ENCODE measurements at places on chromosomes 7 and 10.

DNA sequence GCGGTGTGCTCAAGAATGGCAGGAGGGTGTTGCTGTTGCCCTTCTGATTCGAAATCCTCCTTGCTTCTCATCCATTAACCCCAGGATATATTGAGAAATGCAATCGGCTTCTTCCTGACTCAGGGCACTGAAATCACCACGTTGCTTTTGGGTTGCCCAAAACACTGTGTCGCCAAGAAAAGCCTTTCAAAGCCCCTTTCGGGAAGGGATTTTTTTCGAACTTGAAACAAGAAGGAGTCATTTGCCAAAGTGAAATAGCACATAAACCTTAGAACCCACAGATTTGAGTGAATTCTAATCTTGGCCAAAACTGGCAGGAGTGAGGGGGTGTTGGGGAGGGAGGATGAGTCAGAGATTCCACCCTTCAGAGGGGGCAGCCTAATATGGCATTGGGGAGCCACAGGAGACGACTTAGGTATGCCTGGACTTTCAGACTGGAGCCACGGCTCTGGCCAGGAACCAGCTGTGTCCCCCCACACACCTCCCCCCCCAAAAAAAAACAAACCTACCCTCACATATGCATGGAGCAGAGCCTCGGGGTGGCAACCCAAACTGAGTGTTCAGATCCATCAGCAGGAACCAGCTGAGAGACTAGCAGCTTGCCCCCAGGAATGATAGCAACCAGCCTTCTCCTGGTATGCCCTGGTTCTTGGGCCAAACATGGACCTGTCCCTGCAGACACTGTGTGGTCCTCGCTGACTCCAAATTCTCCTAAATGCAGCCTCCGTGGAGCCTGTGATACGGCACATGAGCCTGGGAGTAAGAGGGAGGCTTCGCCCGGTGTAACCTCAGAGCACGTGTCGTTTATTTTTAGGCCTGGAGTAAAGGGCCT, 138.4 kb downstream of the FGFR2 start:
- DNase-seq, result no peak

- DNase-seq, result no peak
Observed at GRCh38 chr7:54788664-54789063, 29.7 kb upstream of the SEC61G start.

- no peak for DNase-seq
Observed at GRCh38 chr10:3528271-3528670, 256.7 kb downstream of the KLF6 start.

DNA sequence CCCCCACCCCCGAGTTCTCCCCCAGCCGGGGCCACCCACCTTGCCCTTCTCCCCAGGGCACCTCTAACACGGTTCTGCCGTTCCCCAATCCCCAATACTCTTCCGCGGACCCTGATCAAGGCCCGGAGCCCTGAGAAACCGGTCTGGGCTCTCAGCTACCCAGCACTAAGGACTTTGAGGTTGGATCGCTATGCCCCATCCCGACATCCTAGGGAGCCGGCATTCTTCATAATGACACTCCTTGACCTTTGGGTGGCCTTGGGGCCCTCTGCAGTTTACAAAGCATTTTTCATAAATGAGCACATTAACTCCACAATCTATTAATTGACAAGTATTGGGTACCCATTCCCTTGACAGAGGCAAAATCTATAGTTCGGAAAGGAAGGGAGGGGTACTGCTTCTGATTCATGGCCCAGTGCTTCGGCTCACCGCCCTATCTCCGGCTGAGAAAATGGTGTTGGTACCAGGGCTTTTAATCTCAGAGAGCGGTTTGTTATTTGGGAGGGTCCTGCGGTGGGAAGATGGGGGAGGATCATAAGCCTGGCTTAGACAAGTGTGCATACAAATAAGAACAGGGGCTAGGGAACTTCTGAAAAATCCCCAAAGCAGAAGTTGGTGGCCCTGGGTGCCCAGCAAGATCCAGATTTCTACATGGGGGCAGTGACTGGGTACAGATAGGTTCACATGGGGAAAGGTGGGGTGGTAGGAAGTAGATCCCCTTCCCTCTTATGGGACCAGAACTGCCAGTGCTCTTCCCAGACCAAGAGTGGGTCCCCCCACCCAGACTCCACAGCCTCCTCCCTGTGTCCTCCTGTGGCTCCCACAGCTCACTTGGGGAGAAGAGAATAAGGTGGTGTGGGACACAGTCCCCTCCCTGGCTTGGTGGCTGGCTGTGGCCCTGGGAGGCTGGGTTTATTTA, 3.2 kb downstream of the IMPDH1 start:
- DNase-seq, result no peak

DNA sequence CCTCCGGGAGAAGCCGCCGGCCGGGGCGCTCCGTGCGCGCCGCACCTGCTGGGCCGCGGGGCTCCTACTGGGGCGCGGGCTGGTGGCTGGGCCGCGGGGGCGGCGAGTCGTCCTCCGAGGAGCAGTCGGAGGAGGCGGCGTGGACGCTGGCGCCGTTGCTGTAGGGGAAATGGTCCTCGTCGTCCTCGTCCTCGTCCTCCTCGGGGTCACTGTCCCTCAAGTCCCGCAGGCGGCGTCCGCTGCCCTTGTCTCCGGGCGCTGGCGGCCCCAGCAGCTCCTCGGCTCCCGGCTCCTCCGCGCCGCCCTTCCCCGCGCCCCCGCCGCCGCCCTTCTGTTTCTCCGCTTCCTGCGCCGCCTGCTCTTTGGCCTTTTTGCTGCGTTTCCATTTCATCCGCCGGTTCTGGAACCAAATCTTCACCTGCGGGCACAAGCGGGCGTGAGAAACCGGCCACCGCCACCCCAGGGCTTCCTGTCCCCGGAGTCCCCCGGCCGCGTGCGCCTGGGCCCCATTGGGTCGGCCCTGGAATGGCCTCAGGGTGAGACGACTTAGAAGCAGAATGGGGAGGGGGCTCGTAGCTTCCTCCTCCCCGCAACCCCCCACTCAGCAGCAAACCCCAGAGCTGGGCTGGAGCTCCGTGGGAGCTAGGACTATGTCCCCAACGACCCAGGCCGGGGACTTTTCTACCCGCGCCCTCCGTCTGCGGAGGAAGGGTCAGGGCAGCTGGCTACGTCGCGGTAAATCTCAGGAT, 4.8 kb downstream of the MNX1 start:
- DNase-seq, result no peak

DNA sequence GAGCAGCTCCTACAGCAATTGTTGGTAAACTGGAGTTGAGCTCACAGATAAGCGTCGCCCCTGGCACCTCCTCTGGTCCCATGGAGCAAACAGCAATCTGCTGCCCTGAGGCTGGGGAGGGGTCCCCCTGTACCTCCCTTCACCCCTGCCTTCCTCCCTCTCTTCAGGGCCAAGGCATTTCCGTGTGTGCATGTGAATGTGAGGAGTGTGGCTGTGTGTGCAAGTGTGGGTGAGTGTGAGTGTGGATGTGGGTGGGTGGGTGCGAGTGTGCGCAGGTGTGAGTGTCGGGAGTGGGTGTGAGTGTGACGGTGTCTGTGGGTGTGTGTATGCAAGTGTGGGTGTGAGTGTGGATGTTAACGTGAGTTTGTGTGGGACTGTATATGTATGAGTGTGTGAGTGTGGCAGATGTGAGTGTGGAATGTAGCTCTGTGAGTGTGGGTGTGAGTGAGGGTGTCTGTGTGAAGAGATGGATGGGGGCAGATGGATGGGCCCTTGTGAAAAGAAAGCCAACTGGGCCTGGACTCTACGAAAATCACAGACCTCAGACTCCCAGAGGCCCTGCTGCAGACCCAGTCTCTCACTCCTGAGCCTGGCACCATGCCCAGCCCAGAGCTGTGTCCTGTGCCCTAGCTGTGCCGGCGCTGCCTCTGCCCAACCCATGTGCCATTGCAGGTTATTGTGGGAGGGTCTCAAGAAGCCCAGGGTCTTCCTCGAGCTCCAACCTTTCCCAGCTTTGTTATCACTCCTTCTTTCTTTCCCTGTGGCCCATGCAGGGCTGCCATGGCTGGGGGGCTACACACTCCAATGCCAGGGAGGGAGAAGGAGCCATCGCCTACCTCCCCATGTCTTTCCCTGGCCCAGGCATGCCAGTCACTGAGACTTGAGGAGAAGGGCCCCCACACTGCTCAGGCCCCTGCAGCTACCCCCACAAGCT, 73.9 kb downstream of the GRID1 start:
- DNase-seq, result no peak

- DNase-seq, result no peak
Observed at GRCh38 chr7:113764401-113765035, 154.3 kb downstream of the PPP1R3A start.

GRCh38 chr7:9026121-9026520, 592.7 kb downstream of the NXPH1 start:
- no peak for DNase-seq

DNA sequence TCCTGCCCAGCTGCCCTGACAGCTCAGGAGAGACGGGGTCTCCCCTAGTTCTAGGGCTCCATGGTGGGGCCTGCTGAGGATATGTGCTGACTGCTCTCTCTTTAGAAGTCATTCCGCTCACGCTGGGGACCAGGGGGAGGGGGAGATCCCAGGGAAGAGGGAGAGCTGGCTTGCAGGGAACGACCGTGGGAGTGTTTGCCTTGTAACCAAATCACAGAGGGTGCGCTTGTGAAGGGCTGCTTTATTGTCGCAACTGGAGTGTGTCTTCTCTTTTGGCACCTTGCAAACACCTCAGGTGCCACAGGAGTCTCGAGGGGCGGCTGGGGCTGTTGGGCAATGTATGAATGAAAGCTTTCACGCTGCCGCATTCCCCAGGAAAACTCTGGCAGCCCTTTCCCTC, 531.3 kb upstream of the MKI67 start:
- no peak for DNase-seq

DNA sequence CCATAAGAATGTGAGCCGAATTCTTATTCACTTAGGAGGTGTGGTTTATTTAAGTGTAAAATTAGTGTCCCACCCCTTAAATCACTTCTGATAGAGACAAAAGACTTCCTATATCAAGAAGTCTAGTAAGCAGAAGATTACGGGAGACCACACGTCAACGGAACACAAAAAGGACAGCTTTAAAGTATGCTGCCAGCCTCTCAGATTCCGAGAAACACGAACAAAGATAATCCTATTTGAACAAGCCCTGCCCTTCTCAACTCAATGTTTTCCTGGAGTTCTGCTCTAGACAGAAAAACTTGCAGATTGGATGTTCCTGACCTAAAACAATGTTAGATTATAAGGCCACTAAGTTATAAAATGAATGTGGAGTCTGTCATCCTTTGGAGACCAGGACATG, 4.9 kb upstream of the MCU start:
- no peak for DNase-seq

GRCh38 chr10:111767661-111768060, 415.9 kb downstream of the GPAM start:
- no peak for DNase-seq

DNA sequence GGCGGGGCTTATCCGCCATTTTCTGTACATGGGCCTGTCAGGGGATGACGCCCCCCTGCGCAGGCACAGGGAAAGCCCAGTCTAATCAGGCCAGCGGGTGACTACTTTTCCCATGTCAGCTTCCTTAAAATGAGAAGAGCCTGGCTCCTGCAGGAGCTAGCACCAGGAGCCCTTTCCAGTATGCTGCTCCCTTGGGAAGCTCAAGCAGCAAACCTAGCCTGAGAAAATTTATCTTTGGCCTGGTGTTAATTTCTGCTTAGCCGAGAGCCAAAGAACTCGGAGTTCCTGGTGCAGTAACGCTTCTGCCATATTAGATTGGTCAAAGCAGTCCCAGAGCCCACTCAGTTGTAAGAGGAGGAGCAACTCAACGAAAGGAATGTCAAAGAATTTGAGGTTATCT, 239.0 kb upstream of the PHYHIPL start:
- DNase-seq, result no peak

Data from effector CD4-positive, alpha-beta T cell (primary cell).